ENCODE measurements at places on chromosomes 2 and 18.

DNA sequence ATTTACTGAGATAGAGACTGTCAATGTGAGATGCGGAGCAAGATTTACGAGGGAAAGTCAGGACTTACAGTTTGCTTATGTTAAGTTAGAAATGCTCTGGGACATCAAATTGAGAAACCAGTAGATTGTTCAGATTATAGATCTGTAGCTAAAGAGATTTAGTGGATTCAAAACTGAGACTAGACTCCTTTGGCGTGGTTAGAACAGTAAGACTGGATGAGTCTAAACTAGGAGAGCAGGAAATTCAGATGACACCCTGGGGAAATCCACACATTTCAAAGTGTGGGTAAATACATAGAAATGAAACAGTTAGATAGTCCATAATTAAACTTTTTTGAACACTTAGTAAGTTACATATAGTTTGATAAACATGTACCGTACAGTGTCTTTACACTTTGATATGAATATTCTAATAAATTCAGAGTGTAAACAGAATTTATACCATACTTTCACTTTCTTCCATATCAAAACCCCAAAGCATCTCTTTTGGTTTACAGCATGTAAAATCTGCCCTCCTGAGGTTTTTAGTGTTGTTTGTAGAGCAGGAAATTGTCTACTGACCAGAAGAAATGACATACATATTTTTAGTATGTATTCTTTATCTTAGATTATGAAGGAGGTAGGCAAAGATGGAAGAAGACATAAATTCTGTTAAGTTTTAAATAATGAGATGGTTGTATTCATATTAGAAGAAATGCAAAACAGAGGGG is 231.5 kb downstream of the NYAP2 start:
- DNase-seq = no peak

DNA sequence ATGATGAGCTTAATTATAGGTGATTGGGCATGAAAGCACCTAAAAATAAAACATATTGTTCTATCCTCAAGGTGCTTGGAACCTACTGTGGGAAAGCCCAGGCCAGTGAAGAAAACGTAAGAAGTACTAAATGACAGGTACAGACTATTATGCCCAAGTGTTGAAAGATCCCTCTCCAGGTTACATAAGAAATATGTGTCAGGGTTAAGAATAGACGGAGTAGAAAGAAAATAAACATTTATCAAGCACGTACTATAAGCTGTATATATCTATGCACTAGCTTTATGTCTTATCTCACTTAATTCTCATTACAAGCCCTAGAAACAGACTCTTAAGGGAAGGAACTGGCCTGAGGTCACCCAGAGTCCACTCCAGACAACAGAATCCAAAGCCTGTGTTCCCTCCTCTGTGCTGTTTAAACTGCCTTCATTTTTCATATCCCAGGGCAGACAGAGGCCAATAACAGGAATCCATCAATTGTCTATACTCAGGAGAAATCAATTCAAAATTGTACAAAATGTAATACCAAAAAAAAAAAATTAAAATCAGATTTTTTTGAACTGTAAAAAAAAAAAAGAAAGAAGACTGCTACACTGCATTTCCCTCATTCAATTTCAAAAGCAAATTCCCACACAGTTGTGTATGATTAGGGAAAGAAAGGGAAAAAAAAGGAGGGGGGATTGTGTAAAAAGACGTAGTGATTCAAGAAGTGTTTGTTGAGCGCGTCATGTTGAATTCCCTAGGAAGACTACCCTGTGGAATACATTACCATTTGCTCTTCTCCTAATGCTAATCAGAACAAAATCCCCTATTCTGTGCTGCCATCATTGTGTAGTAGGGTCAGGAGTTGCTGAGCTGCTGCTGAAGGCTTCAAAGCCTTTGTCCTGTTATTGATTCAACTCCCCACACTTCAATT is 156.3 kb downstream of the IRS1 start:
- DNase-seq = no peak

GRCh38 chr2:169006665-169007064 is 24.5 kb downstream of the ABCB11 start:
- no peak for DNase-seq

DNA sequence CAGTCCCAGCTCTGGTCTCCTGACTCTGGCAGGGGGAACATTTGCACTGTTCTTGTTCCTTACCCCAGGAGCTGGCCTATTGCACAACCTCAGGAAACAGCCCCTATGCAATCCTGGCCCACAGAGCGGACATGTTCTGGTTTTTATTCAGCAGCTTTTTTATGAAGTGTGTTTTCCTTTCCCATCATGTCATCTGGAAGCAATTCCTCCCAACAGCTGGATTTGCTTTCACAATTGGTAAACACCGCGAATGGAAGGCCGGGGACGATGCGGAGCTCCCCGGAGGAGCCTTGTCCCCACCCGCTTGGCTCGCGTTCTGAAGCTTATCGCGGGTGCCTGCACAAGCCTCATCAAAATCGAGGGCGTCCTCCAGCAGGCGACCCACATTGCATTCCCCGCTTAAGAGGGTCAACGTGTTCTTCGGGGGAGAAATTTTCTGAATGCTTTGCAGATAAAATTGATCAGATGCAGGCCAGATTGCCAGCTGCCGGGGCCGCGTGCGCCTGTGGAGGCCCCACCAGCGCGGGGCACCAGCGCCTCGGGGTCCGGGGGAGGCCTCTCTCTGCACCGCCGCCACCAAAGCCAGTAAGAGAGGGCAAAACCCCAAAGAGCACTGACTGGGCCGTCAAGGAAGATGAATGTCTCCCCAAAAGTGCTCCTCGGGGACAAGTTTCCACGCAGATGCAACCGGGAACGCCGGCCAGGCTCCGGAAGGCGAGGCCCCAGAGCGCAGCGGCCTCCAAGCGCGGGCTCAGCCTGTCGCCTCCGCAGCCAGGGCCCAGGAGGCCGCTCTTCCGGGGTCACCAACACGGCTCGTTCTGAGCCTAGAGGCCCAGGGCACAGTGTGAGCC is 60.3 kb upstream of the SP3 start:
- DNase-seq = no peak

DNA sequence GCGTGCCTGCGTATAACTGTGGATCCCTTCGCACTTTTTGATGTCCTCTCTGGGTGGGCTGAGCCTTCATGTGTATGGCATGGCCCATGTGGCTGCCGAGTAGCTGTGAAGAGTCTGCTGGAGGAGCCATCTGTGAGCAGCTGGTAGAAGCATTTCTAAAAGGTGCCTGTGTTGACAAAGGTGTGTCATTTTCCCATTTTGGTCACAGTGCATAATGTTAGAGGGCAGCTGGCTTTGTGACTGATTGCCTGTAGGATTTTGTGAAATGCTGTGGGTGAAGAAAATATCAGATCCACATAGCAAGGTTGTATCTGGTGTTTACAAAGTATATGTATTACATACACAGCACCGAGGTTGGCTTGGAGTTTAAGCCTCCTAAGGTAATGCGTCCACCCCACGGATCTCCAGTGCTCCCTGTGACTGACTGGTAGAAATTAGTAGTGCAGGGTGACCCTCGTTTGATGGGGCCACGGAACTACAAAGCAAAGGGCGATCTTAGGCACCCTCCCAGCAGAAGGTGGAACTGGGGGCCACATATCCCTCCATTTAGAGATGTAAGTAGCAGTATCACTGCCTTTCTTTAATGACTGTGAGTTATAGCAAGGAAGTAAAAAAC is 16.5 kb downstream of the GATA6 start:
- no peak for DNase-seq

GRCh38 chr18:56637711-56638231 is 621 bp downstream of the TXNL1 start:
- no peak for DNase-seq

- DNase-seq = no peak
Observed at GRCh38 chr18:58454406-58455061, 174.4 kb downstream of the ALPK2 start.

DNA sequence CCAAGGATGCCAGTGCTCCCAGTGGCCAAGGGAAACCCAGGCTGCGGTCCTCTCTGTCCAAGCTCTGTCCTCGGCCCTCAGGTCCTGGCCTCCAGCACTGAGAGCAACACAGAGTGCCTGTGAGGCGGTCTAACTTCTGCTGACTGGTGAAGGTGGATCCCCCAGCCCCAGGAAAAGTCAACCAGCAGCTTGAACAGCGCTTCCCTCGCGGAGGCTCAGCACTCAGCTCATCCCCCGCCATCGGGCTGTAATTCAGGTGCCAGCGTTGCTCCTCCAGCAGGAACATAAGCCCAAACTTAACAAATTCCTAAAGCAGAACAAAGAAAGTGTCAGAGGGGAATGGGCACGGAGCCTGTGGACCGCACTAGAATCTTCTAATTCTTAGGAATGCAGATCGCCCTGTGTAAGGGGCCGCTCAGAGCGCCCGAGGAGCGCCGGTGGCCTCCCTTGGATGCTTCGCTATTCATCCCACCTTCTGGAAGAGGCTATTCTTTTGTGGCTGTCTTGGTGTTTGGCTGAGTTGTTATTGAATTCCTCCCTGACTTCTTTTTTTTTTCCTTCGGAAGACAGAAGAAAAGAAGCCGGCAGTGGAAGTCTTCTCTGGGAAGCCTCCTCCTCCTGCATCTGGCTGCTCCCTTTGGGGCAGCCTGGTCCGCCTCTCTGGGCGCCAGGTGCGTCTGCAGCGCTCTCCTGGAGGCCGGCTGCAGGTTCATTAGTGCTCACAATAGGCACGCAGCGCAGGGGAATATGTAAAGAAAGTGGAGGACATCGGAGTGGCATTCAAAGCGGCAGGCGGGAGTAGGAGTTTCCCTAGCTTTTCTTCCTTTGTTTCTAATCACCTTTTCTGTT is 905.6 kb downstream of the TSN start:
- DNase-seq = no peak

- DNase-seq = no peak
Observed at GRCh38 chr2:128623776-128624761, 305.4 kb upstream of the HS6ST1 start.

Measured in effector memory CD4-positive, alpha-beta T cell (primary cell).